Cerebellar cortex (tissue), 1 donor: ENCODE measurements at places on chromosomes 5 and 9.

GRCh38 chr5:155027993-155028629, 14.6 kb downstream of the KIF4B start:
- peak; percentile 15 for DNase-seq

DNA sequence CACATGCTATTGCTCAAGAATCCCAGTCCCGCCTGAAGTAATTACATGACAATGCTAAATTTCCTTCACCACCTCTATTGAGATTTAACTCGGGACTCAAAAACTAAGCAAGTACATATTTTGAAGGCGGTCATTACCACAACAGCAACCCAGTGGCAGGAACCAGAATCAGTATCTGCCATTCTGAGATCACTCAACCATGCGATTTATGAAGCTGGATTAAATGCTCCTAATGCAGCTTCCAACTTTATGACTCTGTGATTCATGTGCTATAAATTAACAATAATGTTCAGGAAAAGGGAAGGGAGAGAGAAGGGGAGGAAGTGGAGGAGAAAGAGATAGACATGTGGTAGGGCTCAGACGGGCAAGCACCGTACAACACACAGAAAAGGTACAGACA, 194.7 kb downstream of the DNAH5 start:
- no peak for DNase-seq

GRCh38 chr5:137516251-137516797, 17.2 kb upstream of the SPOCK1 start:
- DNase-seq, result no peak

- no peak for DNase-seq
These were observed 385.6 kb downstream of the MLLT3 start for GRCh38 chr9:20236676-20237075.

DNA sequence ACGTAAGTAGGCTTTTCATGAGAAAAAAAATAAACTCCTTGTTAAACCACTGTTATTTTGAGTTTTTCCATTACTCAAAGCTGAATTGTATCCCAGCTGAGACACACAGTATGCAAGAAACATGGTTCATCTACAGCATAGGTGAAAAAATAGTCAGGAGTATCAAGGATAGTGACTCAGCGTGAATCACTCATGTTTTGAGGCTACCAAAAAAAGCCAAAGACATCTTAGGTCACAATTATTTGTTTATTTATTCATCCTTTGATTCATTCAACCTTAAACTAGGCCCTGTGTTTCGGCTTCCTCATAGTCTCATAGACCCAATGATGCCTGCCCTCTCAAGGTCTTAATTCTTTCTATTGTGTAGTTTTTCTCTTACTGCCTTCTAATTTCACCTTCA, 32.9 kb upstream of the STX17 start:
- DNase-seq, result no peak

DNA sequence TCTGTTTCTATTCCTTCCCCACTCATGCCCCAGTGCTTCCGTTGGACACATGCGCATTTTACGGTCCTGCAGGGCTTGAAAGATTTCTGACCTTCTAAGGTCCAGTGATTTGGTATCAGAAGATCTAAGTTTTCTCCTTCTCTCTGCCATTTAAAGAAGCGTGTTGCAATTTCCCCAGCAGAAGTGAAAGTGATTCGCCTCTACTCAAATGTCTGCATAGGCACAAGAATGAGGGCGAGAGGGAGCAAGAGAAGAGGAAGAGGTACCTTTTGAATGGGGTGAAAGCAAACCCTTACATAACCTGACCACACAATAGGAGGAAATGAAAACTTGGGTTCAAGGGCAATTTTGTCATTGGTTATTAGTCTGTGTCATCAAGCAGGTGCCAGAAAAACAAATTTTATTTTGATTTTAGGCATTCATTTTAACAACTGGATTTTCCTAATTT, 31.7 kb upstream of the NR3C1 start:
- DNase-seq, result no peak

DNA sequence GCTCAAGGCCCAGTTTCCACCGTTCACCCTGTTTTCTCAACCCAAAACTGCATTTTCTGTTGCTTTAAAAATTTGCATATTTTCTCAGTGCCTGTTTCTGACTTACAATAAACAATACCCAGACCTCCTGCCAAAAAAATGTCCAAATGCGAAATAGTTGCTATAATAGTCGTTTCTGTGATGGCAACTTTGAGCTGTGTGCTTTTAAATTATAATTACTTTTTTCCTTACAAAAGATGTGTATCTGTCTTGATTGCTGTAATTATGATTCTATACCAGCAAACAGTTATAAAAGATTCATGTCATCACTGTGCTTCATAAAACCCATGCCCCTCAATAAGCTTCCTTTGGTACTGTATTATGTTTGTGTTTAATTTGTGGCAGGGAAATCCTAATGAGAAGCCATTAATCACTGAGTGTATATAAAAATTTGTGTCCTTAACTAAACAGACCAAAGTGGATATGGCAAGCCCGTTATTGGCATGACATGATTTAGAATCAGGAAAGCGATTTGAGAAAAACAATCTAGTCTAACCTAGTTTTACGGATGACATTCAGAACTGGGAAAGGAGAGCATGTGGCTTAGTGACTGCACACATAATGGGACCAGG, 5.4 kb upstream of the SLC1A3 start:
- no peak for DNase-seq

- no peak for DNase-seq
These were observed 117.8 kb upstream of the SARDH start for GRCh38 chr9:133855802-133856521.

- peak; percentile 76 for DNase-seq
These were observed 1.9 kb downstream of the RAB24 start for GRCh38 chr5:177301503-177302165.

DNA sequence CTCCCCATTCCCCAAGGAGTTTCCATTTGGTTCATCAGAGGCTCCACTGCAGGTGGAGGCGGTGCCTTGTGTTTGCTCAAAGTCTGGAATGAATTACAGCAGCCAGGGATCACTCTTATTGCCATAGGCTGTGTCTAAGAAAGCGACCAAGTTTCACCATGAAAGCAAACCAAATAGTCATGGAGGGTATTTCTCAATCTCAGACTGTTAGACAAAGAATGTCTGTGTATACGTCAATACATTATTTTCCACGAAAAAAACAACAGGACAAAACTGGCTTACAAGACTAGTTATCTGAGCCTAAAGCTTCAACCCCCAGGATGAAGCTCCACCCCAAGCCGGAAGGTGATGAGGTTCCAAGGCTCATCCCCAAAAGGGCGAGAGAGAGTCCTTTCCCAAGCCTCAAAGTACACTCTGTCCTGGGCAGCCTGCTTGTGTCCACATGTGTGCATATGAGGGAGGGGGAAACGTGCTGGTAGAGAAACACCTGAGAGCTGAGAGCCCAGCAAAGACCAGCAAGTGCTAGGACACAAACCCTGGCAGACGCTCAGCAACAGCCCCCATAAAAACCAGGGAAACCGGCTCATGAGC, 4.3 kb downstream of the B4GALT1 start:
- DNase-seq, result no peak

GRCh38 chr9:113656771-113657670, 193.5 kb downstream of the RGS3 start:
- no peak for DNase-seq

DNA sequence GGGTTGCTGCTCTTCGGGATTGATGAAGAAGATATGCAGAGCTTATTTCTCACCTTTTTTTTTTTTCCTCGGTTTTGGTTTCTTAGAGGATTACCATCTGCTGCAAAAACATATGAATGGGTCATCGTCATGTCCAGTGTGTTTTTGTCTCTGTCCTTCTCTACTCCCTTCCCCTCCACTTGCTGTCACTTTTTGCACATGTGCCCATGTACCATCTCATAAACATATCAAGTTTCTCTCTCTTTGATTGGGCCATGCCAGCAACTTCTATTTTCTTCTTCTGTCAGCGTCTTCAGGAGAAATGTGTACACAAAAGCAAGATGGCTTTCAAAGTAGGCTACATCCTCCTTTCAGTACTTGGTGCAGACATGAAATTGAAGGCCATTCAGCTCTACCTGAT, 57.1 kb downstream of the ZNF462 start:
- DNase-seq, result no peak

GRCh38 chr5:151670083-151670686, 16.5 kb downstream of the SPARC start:
- DNase-seq, result no peak

DNA sequence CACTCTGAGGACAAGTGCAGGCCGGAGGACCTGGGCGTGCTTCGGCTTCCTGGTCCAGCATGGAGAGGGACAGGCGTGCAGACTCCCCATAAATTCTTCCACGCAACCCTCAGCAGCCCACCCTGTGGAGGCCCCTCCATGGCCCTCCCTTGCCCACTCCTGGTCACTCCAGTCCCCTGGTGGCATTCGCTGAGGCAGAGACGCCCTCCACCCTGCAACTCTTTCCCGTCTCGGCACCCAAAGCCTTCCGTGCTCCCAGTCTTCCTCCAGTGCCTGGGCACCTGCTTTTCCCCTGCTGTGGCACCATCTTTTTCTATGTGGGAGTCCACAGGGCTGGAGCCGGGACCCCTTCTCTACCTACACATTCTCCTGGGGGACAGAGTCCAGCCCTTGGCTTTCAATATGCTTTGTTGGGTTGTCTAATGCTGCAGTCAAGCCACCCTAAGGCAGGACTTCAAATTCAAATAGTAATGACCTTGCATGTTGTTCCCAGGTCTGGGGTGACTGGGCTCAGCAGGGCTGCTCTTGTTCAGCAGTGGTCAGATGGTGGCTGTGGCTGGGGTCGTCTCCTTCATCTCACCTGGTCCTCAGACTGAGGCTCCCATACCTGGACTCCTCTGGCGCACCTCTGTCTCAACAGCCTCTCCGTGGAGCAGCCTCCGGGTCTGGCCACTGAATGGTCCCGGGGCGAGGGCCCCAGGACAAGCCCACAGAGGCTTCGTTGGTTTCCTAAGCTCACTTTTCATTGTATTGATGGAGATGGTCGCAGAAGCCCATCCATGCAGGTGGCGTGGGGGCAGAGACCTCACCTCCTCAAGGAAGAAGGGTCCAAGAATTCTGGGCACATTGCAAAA, 15.2 kb downstream of the MRPL36 start:
- DNase-seq, result no peak

DNA sequence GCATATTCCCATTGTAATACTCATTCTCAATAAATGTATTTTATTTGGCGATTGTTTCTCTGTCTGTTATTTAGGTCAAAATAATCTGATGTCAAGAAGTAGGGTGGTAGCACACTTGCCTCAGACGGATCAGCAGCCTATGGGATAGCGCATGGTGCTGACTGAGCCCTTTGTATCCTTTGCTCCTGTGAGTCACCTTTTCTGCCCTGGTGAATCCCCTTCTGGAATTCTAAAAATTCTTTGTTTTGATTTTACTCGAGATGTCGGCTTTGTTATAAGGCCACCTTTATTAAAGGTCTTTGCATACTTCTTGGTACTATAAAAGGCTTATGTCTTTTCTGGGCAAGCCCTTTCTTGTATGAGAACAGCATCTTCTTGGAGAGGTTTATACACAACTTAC, 1187.8 kb downstream of the CDH9 start:
- DNase-seq, result no peak

- DNase-seq, result no peak
These were observed 35.4 kb upstream of the GDNF start for GRCh38 chr5:37875051-37875787.

DNA sequence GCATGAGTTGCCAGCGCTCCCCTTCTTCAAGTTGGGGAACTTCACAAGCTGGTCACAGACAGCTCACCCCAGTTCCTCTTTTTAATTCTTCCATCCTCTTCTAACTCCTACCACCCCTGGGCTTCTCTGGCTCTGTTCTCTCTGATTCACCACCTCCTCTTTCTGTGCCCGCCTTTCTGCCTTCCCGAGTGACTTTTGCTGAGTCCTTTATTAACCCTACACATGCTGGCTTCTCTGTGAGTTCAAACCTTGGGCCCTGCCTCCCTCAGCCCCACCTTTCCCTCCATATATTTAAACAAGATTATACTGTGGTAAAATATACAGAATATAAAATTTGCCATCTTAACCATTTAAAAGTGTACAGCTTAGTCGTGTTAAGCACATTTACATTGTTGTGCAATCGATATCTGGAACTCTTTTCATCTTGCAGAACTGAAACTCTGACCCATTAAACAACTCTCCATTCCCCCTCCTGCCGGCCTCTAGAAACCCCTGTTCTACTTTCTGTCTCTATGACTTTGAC, 32.0 kb downstream of the SLC46A2 start:
- DNase-seq, result no peak

GRCh38 chr9:87389936-87390335, 107.7 kb upstream of the DAPK1 start:
- DNase-seq, result no peak

- DNase-seq, result no peak
These were observed 42.0 kb downstream of the ITK start for GRCh38 chr5:157222506-157223230.

GRCh38 chr5:178323541-178323865, 90.9 kb upstream of the PHYKPL start:
- DNase-seq, result no peak

GRCh38 chr5:120122703-120123102, 341.4 kb upstream of the PRR16 start:
- no peak for DNase-seq

DNA sequence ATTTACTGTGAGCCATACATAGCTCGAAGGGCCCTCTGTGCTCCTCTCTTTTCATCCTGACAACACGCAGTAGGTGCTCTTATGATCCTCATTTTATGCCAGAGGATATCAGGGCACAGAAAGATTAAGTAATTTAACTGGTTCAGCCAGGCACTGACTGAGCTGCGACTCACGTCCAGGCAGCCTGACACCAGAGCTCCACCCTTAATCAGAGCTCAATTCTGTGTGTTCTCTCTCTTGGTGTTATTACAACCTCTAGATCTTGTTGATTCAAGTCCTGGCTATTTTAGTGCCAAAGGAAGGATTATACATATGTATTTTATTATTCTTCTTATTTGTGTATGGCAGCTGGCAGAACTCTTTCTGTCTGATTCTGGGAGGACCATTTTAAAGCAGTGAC, 59.7 kb downstream of the OSMR start:
- DNase-seq, result no peak

GRCh38 chr5:104734046-104734445, 1171.5 kb upstream of the NUDT12 start:
- no peak for DNase-seq

- no peak for DNase-seq
These were observed 212.1 kb downstream of the TLR4 start for GRCh38 chr9:117916291-117916690.

- no peak for DNase-seq
These were observed 65.9 kb downstream of the CWC27 start for GRCh38 chr5:64834611-64835010.
